GM12892 (cell line): ENCODE measurements at places on chromosomes 7 and 10.

GRCh38 chr10:63227207-63227895, 94.2 kb downstream of the NRBF2 start:
- DNase-seq: no peak

DNA sequence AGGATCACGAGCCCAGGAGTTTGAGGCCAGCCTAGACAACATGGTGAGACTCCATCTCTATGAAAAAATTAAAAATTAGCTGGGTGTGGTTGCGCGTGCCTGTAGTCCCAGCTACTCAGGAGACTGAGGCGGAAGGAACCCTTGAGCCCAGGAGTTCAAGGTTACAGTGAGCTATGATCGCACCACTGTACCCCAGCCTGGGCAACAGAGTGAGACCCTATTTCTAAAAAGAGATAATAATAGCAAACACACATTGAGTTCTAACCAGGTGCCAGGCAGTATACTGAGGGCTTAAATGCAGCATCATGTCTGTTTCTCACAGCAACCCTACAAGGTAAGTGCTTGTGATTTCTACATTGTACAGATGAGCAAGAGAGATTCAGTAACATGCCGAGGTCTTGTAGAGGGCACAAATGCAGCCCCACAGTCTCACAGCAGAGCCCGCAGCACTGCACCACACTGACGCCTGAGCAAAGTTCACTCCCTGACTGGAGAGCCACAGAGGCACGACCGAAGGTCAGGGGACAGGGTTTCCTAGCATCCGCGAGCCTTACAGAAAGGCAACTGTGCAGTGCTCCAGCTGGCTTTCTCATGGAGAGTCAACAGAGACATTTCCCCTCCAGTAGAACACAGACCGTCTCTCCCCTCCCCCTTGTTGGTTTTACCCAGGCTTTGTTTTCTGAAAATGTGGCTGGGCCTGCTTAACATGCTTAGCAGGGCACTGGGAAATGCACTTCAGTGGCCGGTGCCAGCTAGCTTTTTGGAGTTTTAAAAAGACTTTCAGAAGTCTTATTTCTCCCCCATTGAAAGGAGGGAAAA, 36.5 kb downstream of the PDSS1 start:
- DNase-seq: no peak

- no peak for DNase-seq
Observed at GRCh38 chr10:104334965-104335650, 3.2 kb downstream of the ITPRIP start.

DNA sequence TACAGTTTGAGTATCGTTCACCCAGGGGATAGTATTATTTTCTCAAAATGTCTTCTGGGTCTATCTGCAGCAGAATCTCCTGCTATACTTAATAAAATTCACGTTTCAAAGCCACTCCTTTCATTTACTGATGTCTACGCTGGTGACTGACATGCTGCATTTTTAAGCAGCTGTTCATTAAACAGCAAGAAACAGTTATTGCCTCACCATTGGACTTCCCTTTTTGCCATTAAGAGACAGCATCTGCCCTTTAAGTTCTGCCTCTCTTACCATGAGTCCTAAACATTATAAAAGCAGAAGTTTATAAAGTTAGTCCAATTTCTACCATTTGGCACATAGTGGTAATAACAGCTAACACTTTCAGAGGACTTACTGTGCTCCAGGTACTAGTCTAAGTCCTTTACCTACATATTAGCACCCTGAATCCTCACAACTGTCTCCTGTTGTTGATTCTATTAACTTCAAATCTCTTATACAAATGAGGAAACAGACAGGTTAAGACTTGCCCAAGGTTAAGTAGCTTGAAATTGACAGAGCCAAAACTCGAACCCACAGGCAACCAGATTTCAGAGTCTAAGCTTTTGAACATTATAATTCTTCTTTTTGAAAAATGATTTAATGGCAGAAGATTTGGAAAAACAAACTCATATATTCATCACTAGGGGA, 169.5 kb downstream of the SNX13 start:
- DNase-seq: no peak

DNA sequence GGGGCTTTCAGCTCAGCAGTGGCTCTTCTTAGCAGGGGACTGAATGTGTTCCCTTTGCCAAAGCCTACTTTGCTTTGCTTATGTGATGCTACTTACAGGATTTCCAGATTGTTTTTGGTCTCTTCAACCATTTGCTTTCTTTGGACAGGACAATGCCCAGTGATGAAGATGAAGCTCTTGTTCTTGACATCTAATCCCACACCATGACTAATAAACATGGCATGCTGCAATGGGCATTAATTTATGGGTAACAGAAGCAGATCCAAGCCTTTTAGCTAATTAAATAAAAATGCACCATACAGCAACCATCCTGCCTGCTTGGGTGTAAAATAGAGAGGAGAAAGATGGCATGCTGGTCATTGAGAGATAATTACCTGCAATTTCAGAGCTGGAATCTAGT, 175.5 kb upstream of the ITGB1 start:
- DNase-seq: no peak

DNA sequence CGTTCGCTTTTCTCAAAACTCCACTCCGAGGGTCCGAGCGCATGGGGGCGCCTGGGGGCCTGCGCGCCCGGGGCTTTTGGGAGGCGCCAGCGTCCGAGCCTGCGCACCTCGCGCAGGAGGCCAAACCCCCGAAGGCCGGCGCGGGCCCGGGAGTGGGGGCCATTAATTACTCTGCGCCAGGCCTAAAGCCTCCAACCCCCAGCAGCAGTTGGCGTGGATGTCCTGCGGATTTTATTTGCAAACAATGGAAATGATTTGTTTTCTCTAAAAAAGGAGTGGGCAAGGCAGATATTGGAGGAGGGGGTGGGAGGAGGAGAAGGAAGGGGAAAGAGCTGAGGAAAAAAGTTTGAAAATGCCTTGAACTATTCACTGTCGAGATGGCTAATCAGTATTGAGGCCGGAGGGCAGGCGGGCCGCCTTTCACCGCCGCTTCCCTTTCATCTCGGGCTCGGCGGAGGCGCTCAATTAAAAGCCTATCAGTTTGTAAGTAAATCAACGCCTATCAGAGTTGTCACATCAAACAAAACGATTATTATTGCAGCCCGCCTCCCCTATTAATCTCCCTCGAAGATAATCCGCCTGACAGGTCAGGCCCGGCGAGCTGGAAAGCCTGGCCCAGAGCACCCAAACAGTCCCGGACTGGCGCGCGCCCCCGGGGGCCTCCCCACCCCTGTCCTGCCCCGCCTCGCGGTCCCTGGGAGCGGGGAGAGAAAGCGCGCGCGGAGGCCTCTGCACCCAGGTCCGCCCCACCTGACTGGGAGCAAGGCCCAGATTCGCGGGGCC, 3.4 kb upstream of the ZNF503 start:
- DNase-seq: no peak

DNA sequence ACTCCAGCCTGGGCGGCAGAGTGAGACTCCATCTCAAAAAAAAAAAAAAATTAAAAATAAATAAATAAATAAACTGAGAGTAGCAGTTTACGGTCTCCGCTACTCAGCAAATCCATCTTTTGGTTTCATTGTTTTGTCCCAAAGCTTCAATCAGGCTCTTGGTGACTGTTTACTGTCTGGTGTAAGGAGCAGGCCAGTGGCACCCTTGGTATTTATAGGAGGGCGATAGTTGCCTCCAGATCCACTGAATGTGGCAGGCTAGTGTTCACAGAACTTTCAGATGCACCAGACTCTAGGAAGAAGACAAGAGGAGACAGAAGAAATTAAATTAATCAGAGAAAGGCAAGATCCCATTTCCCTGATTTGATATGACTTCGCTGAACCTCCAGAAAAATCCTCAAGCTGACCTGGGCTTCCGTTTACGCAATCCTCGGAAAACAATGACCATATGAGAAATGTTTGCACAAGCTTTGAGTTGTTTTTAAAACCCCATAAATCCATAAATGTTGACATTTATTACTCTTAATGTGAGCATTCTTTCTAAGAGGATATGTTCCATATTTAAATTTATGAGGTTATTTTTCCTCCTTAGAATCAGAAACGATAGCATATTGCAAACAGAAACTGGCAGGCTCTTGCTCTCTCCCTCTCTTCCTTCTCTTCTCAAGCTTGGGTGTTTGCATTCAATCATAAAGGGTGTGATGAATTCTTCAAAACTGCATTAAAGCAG, 7.1 kb upstream of the MUC3A start:
- no peak for DNase-seq
